ENCODE measurements at places on chromosomes 4 and X.

GRCh38 chrX:42530027-42530426 lies 247.9 kb downstream of the PPP1R2C start:
- DNase-seq: no peak

DNA sequence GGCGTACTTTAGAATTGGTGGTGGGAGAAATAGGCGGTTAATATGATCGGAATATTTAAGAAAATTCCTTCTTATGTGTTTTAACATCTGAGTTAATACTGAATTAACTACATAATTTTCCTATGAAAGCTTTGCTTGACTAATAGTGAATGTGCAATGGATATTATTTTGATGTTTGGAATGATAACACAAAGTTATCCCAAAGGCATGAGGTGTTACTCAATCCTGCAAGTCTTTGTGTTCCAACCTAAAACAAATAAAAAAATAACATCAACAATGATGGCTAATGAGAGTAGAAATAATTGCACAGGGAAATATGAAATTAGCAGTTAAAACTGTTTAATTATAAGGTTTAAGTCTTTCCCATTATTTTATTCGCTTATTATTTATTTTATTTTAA lies 183.6 kb upstream of the ARSJ start:
- no peak for DNase-seq

DNA sequence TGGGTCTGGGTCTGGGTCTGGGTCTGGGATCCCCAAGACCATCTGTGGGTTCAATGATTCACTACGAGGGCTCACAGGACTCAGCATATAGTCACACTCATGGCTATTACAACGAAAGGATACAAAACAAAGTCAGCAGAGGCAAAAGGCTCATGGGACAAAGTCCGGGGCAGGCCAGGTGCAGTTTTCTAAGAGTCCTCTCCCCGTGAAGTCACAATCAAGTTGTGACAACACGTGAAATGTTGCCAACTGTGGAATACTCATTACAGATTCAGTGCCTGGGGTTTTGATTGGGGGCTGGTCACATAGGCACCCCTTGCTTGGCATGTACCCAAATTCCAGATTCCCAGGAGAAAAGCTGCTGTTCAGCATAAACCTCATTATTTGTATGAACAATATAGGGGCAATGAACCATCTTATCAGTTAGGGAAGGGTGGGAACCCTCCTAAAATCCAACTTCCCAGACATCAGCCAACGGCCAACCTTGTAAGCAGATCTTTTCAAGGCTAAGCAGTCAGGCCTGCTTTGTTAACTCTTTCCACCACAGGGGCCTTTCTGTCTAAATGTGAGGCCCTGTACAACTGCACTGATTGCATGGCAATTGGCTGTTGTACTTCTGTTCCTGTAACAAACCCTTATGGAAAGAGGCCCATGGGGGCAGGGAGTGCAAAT lies 58.2 kb upstream of the DIPK2B start:
- no peak for DNase-seq

GRCh38 chrX:100625985-100626491 lies 10.6 kb downstream of the TSPAN6 start:
- DNase-seq: peak; percentile 9

DNA sequence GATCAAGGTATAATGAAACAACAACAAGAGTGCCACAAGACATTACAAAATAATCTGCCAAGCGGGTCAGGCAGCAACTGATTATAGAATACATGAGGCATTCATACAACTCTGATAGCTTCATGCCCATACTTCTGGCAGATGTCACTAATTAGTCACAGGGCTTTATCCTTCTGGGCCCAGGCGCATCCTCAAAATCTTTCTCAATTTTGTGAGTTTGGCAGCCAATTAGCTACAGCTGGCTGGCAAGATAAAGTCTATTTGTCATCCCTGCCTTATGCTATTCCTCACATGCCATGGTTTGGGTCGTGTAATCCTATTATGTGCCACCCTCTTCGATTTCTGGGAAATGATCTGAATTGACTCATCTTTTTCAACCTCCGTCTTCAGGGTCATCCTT lies 254.3 kb downstream of the PACRGL start:
- no peak for DNase-seq

DNA sequence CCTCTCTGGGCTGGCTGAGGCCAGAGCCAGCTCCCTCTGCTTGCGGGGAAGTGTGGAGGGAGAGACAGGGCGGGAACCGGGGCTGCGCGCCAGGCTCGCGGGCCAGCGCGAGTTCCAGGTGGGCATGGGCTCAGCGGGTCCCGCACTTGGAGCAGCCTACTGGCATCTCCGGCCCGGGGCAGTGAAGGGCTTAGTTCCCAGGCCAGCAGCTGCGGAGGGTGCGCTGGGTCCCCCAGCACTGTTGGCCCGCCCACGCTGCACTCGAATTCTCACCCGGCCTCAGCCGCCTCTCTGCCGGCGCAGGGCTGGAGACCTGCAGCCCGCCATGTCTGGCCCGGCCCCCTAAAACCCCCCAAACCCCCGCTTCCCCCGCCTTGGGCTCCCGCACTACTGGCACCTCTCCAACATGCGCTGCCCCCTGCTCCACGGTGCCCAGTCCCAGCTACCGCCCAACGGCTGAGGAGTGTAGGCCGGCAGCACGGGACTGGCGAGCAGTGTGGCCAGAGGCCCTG lies 33.8 kb upstream of the FAT4 start:
- DNase-seq: no peak

DNA sequence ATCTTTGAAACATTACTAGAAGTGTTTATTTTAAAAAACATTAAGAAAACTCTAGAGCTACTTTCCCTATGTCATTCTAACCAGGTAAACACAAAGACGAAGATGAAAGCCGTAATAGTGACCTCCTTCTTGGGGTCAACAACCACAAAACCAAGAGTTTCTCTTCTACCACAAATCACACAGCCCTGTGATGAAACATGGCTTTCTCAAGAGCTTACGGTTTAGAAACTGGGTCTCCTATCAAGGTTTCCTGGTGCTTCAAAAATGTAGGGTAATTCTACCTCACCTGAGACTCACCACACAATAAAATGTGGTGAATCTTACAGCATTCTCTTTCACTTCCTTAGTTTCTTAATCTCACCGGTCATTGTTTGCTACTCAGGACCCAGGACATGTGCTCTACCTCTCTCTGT lies 50.9 kb downstream of the CORIN start:
- no peak for DNase-seq

DNA sequence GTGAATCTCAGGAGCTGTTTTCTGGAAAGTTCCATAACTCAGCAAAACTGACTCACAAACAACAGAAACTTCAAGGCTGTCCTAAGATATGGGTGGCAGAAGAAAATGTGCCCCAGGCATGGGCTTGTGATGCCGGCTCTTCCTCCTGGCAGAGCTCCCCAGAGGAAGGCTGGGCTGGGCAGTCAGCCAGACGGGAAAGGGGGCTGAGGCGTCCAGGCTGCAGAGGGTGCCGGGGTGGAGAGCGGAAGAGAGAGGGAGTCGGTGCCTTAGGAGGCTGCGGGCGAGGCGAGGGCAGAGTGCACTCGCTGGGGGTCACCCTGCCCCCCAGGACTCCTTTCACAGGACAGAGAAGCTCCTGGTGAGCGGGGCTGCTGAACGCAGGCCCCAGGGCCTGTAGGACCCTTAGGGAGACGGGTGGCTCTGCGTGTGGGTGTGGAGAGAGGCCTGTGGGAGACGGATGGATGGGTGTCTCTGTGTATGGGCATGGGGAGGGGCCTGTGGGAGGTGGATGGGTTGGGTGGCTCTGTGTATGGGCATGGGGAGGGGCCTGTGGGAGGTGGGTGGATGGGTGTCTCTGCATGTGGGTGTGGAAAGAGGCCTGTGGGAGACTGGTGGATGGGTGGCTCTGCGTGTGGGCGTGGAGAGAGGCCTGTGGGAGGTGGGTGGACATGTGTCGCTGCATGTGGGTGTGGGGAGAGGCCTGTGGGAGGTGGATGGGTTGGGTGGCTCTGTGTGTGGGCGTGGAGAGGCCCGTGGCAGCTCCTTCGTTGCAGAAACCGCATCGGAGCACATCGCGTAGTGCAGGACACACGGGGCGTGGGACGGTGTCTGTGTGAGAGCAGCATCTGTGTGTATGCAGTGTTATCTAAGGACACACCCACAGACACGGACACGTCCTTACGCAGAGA lies 15.9 kb downstream of the PCGF3 start:
- DNase-seq: no peak

GRCh38 chr4:41750121-41750625 lies 1.6 kb upstream of the PHOX2B start:
- no peak for DNase-seq

DNA sequence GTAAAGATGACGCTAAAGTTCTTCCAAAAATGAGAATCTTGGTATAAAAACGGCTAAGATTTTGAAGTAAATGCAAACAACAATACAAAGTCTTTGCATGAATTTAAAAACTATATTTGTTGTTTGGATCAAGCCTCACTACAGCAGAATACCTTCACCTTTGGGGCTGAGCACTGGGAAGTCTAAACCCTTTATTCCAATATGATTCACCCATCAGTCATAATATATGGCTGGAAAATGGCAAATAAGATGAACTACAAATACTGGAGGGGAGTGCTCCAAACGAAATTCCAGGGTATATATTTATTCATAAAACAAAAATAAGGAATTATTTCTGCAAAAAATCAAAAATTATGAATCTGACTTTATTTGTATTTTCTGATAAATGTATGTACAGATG lies 138.4 kb downstream of the SCFD2 start:
- no peak for DNase-seq

DNA sequence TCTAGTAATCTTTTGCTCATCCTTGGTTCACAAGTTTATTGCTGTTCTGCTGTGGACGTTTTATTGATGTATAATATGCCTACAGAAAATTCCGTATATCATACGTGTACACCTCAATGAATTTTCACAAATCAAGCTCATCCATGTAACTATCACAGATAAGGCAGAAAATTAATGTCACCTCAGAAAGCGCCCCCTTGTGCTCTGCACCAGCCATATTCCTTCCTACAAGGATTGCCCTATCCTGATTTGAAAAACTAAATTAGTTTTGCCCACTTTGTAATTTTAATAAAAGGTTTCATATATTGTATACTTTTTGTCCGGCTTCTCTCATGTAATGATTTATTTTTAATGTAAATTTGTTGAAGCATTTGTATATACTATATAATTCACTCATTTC lies 390.8 kb downstream of the ADGRL3 start:
- DNase-seq: no peak

GRCh38 chr4:180637616-180638015 lies 1605.6 kb upstream of the TENM3 start:
- DNase-seq: no peak

DNA sequence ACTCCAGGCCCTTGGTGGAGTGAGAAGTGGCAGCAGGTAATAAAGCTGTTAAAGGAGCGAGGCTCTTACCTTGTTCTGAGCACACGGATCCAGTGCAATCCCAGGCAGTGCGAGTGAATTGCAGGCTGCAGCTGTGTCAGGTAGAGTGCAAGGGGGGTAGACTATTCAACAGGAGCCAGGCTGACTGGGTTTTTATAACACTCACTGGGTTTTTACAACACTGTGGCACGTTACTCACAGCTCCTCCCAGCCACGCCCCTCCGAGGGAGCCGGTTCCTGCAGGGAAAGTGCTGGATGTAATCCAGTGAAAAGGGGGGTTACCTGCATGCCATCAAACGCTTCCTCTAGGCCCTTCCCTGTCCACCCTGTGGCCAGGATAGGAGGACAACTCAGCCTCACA lies 358 bp downstream of the FGFBP1 start:
- no peak for DNase-seq

All from NAMALWA (cell line).